Fibroblast of the aortic adventitia (primary cell): ENCODE measurements at places on chromosomes 16 and 17. TPM values are rescaled to one million over a fixed set of nuclear protein-coding genes. Genes with fewer than 3 reads are reported as not detected.

LRRC36 gene
- not detected in 2 replicates for total RNA-seq

SKAP1 gene
- not detected in 2 replicates for total RNA-seq

SLC16A6 gene
- 0.09 TPM in 1 of 2 replicates, not detected in the other for total RNA-seq

PYY gene
- total RNA-seq: not detected in 2 replicates

DLX4 gene
- total RNA-seq: not detected in 2 replicates

KRT36 gene
- total RNA-seq: not detected in 2 replicates

G6PC1 gene
- total RNA-seq: not detected in 2 replicates

HCRT gene
- total RNA-seq: not detected in 2 replicates

KRTAP3-1 gene
- not detected in 2 replicates for total RNA-seq

PCGF2 gene
- total RNA-seq: 2.9 and 4.8 TPM in 2 replicates

GRCh38 chr17:40068129-40068581 is 5.4 kb downstream of the THRA start:
- DNase-seq: no peak

DNA sequence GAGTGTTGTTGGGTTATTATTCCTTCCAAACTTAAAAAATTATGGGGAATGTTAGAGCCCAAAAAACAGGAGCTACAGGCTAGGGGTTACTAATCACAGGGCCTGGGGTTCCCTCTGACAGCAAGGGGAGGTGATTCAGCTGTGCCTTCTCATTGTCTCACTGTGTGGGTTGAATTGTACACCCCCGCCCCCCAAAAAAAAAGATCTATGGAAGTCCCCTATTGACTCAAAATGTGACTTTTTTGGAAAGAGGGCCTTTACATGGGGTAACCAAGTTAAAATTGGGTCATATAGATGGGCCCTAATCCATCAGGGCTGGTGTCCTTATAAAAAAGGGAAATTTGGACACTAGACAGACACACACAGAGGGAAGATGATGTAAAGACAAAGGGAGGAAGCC is 190.2 kb downstream of the SOX9 start:
- DNase-seq: no peak

- peak; percentile 93 for DNase-seq
Measured at GRCh38 chr16:86975445-86975844, 341.7 kb downstream of the C16orf95 start.

GRCh38 chr16:82990155-82990554 is 363.4 kb downstream of the CDH13 start:
- DNase-seq: peak; percentile 68

DNA sequence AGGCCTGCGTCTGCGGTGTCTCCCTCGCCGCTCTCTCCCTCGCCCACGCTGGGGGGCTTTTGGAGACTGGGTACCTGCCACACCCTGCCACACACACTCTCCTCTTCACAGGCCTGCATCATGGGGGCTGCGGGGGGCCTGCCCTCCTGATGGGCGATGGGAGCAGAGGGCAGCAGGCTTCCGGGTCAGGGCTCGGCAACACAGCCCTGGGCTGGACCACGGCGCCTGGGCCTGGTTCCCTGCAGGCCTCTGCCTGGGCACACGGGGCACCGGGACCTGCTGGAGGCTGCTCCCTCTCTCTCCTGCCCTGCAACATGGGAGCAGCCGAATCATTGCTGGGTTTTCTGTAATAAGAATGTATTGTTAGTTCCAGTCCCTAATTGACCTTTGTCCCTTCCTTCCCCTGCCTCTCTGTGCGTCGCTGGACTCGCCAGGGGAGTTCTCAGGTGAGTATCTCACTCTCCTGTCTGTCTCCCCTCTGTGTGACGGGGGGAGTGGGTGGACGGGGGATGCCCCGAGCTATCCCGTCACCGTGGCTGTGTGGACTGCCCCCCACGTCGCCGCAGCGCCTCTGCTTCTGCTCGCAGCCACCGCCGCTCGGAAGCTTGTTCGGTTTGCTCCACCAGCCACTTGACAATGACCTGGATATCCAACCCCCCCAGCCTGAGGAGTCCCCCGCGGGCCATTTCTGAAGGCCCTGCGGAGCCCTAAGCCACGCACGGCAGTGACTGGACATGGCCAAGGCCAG is 13.5 kb downstream of the NME3 start:
- no peak for DNase-seq

DNA sequence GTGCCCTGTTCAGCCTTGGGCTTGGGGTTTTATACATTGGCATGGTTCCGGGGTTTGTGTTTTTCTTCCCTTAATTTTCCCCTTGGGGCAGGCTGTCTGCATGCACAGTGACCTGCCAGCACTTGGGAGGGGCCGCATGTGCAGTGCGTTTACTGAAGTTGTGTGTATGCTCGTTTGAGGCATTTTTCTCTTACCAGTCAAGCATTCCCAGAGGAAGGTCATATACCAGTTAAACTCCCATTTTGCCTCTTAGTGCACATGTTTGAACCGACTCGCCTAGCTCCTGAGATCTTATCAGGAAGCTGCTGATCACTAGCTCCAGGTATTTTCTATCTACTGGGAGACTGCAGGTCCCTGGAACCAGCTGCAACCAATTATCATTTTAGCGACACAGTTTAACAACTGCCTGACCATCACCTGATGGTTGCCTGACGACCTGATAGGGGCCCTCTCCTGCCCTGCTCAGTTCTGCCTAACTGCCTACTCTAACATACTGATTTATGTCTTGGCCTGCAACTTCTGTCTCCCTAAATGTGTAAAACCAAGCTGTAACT is 51.4 kb downstream of the MFSD11 start:
- no peak for DNase-seq

DNA sequence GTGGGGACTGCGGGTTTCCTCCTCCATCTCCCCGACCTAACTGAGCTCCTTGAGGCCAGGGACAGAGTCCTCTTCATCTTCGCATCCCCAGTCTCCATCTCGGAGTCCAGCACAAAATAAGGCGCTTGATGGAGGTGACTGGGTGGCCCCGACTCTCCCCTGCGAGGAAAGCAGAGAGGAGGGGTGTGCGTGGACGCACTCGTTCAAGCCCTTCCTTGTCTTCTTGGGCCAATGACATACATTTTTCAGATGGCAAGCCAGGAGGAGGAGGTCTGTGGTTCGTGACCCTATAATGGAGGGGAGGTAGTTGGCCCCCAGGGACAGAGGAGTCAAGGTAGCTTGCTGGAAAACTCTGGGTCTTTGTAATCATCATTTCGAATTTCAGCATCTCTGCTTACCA is 17.2 kb downstream of the CRISPLD2 start:
- no peak for DNase-seq

- no peak for DNase-seq
Measured at GRCh38 chr17:6092182-6092902, 22.2 kb downstream of the WSCD1 start.

GRCh38 chr16:29662000-29662728 is 883 bp upstream of the SPN start:
- no peak for DNase-seq

- no peak for DNase-seq
Measured at GRCh38 chr16:84509032-84509950, 4.8 kb upstream of the MEAK7 start.

GRCh38 chr17:69607162-69607834 is 192.8 kb downstream of the MAP2K6 start:
- DNase-seq: peak; percentile 90

DNA sequence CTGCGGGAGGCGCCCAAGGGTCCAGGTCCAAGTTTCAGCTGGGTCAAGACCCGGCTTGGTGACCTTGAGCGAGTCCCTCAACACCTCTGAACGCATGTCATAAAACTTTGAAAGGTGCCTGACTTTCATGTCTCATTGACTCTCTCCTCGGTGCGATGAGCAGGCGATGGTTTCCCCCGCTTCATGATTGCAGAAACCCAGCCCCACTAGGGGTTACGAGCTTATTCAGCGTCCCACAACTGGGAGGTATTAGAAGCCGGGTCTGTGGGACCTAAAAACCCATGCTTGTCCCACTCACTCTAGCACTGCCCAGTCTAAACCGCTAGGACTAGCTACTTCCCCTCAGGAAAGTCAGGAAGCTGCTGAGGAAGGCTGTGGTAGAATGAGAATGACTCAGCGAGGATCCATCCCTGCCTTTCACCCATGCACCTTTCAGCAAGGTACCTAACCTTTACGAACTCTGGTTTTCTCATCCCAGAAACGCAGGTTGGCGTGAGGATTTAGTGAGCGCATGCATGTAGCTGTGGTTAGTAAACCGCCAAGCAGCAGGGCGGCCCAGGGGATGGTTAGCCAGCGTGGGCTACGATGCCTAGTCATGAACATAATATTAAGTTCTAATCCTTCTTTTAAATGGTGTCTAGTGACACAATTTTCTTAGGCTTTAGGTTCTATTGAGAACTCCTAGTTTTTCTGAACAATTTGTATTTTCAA is 26.2 kb upstream of the RFFL start:
- no peak for DNase-seq

DNA sequence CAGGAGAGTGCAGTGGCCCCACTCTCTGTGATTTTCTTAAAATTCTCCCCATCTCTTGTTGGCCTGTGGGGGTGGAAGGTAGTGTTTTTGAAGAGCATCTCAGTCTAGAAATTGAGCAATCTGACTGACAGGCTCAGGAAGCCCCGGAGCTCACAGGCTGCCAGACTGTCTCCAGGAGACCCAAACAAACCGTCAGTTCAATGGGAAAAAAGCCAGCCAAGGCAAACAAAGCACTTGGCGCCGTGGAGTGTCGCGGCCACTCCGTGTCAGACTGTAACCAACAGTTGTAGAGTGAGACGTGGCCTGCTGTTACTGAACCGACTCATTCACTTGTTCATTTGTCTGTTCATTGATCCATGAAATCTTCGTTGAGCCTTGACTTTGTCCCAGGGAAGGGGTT is 33.7 kb downstream of the RGS9 start:
- DNase-seq: peak; percentile 37

- DNase-seq: no peak
Measured at GRCh38 chr17:59669411-59669810, 37.8 kb downstream of the PTRH2 start.

- no peak for DNase-seq
Measured at GRCh38 chr16:68607443-68607842, 37.7 kb upstream of the CDH3 start.

- peak; percentile 30 for DNase-seq
Measured at GRCh38 chr17:49762151-49762941, 1.6 kb downstream of the FAM117A start.

GRCh38 chr17:64130559-64131001 is 636 bp upstream of the ERN1 start:
- peak; percentile 54 for DNase-seq

DNA sequence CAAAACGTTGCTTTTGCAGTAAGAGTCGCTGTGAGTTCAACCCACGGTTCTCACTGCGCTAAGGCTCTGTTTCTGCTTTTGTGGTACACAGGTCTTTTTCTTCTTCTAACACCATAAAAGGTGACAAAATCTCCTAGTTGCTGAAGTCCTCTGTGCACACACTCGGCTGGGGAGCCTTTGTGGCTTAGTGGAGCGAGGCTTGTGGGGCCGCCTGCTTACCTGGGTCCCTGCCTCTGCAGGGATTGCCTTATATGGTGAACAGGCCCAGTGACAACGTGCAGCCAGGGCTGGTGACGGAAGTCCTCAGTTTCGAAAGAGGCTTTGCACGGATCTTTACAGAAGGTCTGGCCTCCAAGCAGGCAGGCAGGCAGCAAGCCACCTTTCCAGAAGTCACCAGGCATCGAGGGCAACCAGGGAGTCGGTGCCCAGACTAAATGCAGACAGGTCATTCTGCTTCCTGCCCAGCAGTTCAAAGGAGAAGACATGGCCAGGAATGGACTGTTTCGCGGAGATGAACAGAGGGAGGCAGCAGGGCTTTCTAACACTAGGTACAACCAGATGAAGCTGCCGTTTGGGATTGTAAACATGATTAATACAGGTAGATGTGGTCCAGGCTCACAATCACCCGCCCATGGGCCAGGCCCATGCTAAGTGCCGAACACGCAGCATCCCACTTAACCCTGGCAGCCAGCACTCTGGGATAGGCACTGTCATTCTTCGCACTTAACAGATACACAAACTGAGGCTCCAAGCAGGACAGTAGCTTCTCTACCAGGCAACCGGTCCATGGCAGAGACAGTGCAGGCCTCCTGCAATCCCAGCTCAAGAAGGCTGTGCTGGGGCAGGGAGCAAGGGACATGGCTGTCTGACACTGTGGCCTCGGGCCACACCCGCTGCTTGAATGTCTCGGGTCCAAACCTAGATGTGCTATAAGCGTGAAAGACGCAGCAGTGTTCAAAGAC is 10.7 kb upstream of the MEAK7 start:
- no peak for DNase-seq

DNA sequence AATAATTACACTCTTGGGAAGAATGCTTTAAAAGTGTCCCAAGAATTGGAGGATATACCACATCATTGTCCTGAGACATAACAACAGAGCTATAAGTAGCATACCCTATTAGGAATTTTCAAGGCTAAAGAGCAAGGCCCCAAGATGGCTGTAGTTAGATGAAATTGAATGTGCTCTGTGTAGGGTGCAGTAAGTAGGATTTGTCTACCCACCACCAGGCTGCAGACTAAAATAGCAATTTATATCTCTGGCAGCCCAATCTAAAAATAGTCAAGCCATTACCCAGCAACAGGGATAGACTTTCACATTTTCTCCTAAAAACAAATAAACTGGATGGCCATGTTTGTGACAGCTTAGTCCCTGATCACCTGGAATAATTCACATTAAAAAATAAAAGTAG is 5.6 kb downstream of the MMD start:
- no peak for DNase-seq

DNA sequence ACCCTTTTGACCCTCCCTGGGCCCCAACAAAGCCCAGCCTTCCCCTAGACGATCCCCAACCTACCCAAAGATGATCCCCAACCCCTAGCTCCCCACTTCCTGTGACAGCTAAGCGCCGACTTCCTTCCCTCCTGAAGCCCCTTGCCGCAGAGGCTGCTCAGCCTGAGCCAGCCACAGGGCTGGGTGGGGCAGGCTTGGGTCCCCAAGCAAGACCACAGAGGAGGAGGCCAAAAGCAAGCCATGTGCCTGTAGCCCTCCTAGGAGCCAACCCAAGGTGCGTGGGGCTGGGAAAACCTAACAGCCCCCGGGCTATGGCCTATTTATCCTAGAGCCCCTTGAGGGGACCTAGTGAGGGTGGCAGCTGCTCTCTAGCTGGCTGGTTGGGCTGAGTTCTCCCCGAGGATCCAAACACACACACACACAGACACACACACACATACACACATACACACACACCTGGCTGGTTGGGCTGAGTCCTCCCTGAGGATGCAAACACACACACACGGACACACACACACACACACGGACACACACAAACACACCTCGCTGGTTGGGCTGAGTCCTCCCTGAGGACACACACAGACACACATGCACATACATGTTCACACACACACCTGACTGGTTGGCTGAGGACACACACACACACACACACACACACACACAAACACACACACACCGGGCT is 4.8 kb downstream of the ARRB2 start:
- no peak for DNase-seq

GRCh38 chr17:43935926-43936261 is 6.4 kb downstream of the PPY start:
- DNase-seq: no peak

DNA sequence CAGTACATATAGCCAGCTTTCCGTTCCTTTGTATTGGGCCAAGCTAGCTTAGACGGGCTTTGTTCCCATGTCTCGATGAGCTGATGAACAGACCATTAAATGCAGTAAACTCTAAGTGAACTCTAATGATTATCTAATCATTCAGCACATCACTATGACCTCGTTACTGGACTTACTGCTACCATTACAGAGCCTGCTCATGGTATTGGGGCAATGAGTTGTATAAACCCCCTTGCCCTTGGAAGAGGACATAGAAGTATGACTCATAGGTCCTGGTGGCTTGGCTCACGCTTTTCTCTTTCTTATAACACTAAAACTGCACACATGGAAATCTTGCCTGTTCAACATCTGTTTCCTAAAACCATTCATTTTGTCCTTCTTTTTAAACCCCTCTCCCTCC is 93.6 kb upstream of the DYNLRB2 start:
- DNase-seq: no peak
